ENCODE measurements at places on chromosomes 1 and 21.
A peak's percentile ranks its signal among the peaks of the same experiment; 100 is the strongest.

DNA sequence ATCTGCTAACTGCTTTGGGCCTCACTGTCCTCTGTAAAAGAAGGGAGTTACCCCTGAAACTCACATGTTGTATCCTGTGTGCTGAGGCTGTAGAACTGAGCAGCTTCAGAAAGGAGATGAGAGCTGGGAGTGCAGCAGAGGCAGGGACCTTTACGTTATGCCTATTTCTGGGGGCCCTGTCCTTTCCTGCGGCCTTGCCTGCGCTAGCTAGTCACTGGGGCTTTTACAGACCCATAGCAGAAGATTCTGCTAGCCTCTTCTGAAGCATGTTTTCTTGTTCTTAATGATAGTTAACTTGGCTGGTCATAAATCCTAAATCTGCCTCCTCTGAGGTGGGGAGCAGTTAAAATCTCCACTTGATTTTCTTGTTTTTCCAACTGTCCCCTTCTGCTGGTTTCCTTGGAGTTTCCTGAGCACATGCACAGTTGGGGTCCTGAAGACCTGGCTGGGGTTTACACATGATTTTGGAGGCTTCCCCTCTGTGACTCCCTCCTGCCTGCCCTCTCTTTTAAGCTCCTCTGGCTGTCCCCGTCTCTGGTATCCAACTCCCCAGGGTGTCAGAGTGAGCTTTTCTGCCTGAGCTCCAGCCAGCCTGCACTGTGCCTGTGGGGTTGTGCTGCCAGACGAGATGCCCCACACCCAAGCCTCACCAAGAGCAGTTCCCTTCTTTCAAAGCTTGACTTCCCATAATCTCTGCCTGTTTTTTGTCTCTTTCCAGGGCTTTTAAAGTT lies 76.6 kb downstream of the NOS1AP start:
- no peak for DNase-seq

DNA sequence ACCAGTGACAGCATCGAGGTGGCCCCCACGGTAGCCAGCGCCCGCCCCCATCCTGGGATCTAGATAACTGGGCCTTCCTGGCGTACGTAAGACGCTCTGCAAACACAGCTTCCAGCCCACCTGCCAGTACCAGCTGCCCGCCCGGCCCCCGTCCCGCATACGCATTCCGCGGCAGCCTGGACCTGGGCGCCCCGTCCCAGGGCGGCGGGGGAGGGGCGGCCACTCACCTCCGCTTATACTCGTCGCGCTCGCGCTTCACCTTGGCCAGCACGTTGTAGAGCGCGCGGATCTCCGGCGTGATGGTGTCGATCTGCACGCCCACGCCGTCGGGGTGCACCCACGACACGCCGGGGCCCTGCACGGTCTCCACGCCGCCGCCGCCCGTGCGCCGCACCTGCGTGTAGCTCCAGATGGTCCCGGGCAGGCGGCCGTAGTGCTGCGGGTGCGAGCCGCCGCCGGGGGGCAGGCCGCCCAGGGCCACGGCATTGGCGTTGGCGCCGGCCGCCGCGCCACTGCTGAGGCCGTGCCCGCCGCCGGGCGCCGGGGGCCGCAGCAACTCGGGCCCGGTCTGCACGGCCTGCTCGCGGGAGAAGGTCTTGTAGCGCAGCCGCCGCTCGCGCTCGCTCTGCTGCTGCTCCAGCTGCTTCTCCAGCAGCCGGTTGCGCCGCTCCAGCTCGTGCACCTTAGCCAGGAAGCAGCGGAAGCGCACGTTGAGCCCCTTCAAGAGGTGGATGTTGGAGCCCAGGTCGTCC lies 859 bp downstream of the IFFO2 start:
- DNase-seq = peak; percentile 52

GRCh38 chr1:15430787-15431570 lies 7.3 kb upstream of the CTRC start:
- peak; percentile 41 for DNase-seq

DNA sequence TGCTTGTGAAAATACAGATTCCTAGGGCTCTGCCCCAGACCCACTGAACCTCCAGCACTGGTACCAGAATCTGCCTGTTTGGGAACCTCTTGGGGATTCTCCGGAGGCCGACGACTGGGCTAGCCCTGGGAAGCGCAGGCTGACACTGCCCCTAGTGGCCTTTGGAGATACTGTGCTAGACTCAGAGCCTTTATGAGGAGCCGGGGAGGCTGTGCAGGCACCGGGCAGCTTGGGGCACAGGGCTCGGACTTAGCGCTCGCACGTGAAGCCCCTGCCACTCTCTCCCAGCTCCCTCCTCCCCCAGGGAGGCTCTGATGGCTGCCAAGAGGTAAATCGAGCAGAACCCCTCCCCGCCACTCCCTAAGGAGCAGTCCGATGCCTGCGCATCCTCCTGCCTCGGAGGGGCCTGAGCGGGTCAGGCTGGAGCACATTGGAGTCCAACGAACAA lies 144.6 kb upstream of the TNR start:
- DNase-seq = peak; percentile 67

GRCh38 chr1:182056601-182057366 lies 4.7 kb downstream of the ZNF648 start:
- no peak for DNase-seq

GRCh38 chr1:46558141-46558963 lies 6.9 kb upstream of the KNCN start:
- DNase-seq = no peak

GRCh38 chr1:4527819-4528218 lies 126.6 kb upstream of the AJAP1 start:
- DNase-seq = no peak

DNA sequence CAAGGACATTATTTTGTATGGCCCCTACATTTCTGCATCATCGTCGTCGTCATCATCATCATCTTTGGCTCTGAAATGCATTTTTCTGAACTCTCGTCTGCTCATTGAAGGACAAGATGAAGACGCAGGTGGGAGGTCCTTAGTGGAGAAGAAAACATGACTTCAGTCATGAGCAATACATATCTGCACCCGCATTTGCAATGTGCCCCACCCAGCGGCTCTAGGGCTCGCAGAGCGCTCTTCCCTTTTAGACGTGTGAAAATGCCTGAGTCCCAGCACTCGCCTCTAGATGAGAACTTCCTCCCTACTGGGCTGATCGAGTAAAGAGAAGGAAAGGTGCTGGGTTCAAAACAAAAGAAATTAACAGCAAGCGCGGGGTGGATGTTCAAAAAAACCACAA lies 10.1 kb downstream of the C1orf174 start:
- DNase-seq = no peak

GRCh38 chr1:239914751-239915231 lies 176.9 kb upstream of the FMN2 start:
- DNase-seq = peak; percentile 30

DNA sequence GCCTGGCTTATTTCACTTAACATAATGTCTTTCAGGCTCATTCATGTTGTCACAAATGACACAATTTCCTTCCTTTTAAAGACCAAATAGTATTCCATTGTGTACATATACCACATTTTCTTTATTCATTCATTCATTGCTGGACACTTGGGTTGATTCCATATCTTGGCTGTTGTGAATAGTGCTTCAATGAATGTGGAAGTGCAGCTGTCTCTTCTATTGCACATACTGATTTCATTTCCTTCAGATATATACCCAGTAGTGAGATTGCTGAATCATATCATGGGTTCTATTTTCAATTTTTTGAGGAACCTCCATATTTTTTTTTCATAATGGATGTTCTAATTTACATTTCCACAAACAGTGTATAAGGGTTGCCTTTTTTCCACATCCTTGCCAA lies 38.6 kb upstream of the WLS start:
- DNase-seq = peak; percentile 59

- no peak for DNase-seq
Measured at GRCh38 chr1:200366577-200367253, 43.1 kb downstream of the ZNF281 start.

DNA sequence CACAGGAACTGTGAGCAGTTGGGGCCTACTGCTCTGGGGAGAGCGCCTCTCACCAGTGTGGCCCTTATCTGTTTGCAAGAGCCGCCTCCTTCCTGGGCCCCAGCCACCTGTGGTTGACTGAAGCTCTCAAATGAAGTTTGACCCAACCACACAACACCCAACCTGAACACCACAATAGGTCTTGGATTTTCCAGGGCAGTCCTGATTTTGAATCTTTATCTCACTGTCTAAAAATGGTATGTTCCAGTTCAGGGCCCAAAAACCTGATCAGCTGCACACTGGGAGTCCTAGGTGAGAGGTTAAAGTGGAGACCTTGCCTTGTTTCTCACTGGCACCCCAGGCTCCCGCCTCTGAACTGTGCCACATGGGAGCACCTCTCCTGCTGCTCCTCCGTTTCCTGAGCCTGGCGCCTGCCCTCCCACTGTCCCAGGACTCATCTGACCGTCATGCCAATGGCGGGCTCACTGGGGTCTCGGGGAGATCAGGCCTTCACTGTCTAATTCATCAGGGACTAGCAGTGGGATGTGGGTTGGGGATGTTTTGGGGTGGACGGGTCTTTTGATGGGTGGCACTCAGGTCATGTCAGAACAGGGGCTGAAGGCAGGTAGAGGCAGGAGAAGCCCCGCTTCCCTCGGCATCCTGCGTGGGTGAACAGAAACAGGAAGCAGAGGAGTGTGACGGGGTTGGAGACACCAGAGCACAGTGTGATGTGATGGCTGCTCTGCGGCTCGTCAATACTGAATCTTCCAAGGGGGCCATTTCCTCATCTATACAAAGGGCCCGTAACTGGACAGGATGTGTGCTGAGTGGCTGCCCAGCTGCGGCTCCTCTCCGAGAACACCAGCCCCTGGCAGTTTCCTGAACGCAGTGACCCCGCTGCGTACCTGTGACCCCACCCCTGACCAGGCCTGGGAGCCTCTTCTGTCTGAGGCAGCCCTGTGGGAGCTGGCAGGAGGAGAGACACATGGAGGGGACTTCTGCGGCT lies 59.6 kb upstream of the ITPKB start:
- no peak for DNase-seq

GRCh38 chr1:54528613-54529012 lies 19.4 kb upstream of the ACOT11 start:
- DNase-seq = no peak

GRCh38 chr1:221994939-221995338 lies 253.1 kb upstream of the DUSP10 start:
- DNase-seq = peak; percentile 86

DNA sequence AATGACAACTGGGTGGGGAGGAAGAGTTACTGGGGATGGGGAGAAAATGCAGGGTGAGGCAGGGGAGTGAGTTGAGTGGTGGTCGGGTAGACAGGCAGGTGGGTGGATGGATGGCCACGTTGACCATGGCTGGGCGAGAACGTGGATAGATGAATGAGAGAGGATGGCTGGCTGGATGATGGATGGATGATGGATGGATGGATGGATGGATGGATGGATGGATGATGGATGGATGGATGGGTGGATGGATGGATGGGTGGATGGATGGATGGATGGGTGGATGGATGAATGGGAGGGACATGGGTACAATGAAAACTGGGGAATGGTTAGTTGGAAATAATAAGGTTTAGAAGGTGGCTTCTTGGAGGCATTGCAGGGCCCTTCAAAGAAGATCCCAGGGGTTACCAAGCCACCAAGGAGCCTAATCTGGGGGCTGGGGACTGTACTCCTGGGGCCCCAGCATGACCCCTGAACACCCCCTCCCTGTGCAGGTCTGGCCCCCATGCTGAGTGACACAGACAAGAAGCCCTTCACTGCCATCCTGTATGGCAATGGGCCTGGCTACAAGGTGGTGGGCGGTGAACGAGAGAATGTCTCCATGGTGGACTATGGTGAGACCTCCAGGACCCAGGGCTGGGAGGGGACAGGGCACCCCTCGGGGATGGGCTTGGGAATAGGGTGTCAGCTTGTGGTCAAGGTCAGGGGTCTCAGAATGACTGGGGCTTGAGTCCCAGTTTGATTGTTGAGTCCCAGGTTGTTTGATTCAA lies 67.0 kb downstream of the ALPL start:
- DNase-seq = no peak

- DNase-seq = no peak
Measured at GRCh38 chr21:44337449-44337848, 1.7 kb downstream of the CFAP410 start.

- DNase-seq = no peak
Measured at GRCh38 chr1:165313903-165314302, 42.6 kb downstream of the LMX1A start.

DNA sequence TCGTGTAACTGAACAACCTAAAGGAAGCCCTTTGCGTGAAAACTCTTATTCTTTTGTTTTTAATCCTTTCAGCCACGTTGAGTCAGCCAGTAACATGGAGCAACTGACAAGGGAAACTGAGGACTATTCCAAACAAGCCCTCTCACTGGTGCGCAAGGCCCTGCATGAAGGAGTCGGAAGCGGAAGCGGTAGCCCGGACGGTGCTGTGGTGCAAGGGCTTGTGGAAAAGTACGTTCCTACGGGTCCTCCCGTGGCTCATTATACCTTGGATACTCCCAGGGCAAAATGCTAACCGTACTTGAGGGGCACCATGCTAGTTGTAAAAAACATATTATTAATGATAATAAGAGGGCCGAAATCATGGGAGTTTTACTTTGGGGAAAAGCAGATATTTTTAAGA lies 49.4 kb downstream of the LAMC2 start:
- peak; percentile 70 for DNase-seq

DNA sequence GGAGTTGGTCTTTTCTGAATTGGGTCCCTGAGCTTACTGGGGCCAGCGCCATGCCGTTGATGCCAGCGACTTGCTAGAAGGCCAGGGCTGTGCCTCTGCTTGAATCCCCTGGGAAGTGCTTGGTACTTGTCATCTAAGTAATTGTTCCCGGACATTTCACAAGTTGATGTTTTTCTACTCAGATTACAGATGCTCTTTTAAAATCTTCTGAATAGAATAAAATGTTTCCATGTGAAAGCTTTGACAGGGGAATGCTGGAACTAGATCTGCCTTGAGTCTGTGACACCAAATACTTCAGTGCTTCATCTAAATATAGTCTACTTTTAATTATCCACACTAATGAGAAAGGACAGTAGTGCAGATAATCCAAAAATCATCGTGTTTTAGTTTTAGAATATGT lies 38.3 kb downstream of the PTGFRN start:
- no peak for DNase-seq

GRCh38 chr1:113178106-113178505 lies 105.1 kb downstream of the LRIG2 start:
- DNase-seq = no peak

GRCh38 chr1:223718850-223719249 lies 6.5 kb downstream of the CAPN2 start:
- DNase-seq = no peak

DNA sequence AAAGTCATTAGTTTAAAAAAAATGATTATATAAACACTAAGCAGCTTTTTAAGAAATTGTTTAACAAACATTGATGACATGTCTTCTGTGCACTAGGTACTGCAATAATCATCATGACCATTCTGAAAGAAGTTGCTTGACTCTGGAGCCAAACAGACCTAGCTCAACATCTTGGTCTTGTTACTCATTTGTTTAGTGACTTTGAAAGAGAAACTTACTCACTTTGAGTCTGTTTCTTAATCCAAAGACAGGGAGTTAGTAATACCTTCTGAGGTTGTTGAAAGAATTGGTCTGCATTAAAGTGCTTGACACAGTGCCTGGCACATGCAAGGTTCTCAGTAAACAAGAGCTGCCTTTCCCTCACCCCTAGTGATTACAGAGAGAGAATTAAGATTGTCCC lies 84.4 kb downstream of the SGIP1 start:
- no peak for DNase-seq
